ENCODE measurements at places on chromosomes 5 and 9.

DNA sequence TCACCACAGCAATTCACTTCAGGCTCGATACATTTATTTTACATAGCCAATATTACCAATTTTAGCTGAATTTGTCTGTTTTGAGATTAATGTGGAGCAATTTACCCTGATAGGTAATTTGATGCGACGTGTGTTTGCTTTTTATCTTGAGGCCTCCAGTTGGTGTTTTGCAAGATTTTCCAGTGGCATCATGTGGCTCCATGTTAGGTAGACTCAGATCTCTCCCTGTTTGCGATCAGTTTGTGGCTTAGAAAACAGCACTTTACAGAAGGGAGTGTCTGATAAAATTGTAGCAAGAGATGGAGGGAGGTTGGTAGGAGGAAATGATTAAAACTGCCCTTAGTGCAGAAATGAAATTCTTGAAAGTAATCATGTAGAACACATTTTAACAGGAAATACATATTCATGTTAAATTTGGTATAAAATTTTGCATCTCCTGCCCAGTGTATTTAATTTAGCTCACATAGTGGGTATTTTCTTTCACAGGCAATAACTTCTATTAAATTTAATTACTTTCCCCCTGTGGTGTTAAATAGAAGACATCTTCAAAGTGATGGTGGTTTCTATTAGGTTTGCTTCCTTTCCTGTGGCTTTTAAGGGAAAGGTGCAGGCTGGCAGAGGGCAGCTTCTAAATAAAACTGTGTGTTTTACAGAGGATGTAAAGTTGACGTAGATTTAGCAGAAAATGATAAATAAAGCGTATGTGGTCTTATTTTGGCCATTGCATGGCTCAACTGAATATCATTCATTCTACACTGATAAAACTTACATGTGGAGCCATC is 135.8 kb downstream of the KDM4C start:
- DNase-seq, result no peak

GRCh38 chr5:73312146-73312871 is 136.3 kb downstream of the FOXD1 start:
- no peak for DNase-seq

DNA sequence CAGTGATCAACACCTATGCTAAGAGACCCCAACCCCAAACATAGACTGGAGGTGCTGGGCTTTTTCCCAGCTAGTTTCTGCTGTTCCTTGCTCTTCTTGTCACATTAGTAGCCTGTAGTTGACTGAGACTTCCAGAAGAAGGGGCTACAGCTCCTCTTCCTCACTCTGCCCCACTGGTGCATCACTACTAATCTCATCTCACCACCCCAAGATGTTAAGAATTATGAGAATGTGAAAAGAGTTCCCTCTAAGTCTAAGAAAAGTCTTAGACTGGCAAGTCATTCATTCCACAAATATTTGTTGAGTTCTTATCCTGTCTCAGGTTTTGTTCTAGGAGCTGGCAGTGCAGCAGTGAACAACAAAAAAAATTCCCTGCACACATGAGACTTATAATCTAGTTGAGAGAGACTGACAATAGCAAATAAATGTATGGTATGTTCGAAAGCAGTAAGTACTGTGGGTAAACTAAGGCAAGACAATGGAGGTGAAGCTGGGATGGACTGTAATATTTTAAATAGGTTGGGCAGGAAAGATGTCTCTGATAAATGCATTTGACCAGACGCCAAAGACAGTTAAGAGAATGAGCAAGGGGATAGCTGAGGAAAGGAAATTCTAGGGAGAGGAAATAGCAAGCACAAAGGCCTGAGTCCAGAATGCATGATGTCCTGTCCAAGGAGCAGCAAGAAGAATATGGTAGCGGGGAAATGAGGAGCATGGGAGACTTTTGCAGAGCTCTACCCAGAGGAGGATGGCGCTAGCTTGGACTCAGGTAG is 92.3 kb downstream of the PTCD2 start:
- no peak for DNase-seq

GRCh38 chr9:137853392-137853995 is 24.1 kb upstream of the CACNA1B start:
- no peak for DNase-seq

DNA sequence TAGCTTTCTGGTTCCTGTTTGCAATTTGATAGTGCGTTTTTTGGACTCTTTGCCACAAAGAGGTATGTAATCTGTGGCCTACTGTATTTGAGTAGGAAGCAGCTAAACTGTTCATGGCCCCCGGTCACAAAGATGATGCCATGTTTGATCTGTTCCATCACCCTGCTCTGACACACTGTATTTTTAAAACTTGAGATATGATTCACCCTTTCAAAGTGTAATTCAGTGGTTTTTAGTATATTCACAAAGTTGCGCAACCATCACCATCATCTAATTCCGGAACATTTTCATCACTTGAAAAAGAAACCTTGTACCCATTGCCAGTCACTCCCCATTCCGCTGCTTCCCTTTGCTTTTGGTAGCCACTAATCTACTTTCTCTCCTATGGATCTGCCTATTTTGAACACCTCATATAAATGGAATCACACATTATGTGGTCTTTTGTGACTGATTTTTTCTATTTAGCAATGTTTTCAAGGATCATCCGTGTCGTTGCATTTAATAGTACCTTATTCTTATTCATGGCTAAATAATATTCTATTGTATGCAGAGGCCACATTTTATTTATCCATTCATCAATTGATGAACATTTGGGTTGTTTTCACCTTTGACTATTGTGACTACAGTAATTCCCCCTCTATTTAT is 141.6 kb downstream of the NR3C1 start:
- no peak for DNase-seq

DNA sequence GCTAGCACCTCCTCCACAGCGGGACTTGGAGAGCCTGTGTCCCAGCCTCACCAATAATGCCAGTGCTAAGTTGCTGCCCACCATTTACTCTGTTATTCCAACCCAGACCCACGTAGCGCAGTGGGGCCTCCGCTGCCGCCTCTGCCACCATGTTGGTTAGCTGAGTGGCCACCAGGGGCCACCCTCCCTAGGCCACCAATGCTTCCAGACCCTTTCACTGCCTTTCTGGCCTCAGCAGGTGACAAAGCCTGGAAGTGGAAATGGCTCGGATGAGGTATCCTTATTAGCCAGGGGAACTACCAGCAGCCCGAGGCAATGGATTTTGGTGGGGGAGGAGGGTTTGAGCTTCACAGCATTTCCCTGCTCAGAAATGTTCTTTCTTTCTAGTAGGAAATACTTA is 110.1 kb downstream of the OSTF1 start:
- no peak for DNase-seq

DNA sequence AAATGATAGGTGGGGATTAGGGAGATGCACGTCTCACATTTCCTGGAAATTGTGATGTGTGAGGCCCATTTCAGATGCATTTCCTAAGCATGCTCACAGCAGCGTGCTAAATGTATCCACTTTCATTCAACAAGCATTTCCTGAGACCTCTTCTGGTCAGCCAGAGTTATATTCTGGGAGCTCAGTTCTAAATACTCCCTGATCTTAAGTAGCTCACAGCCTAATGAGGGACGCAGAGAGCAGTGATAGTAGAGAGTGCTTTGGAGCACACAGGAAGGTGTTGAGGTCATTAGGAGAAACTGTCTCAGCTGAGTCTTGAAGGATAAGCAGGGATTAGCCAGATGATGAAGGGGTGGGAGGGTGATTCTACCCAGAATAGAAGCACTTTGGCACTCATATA is 46.2 kb upstream of the FSD1L start:
- DNase-seq, result no peak

- no peak for DNase-seq
Measured at GRCh38 chr5:178612299-178612698, 14.6 kb downstream of the CLK4 start.

DNA sequence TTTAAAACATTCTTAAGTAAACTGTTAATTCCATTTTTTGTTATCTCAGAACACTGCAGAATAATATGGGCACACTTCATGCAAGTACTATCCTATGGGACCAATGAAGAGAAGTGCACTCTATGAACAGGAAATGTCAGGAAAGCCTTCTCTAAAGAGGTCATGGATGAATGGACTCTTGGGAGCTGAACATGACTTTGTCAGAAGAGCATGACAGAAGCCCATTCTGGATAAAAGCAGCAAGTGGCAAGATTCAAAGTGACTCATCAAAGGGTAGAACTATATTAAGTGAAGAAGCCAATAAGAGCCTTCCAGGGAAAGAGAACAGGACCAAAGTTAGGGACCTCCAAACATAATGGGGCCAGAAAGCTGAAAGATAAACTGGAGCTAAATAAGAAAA is 94.0 kb downstream of the RAPGEF6 start:
- DNase-seq, result no peak

GRCh38 chr5:124561451-124561850 is 185.0 kb downstream of the ZNF608 start:
- DNase-seq, result no peak
